Common myeloid progenitor, CD34-positive (primary cell): ENCODE measurements at places on chromosomes 7 and 10.

GRCh38 chr7:8378349-8379019, 54.9 kb upstream of the NXPH1 start:
- DNase-seq = no peak

DNA sequence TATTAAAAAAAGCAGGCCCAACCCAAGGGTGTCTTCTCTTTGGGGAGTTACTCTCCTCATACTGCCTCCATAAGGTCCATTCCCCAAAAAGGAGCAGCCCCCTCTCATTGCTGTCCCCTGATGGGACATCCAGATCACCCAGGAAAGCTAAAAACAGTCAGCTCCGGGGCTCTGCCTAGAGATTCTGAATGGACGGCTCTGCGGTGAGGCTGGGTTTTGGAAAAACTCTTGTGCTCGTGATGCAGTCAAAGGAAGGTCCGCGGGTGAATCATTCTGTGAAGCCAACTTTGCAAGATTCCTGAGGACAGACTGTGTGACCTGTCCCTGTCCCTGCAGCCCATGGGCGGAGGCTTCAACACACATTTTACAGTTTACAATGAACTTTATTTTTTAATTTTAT, 351.5 kb downstream of the TYW1 start:
- DNase-seq = no peak

DNA sequence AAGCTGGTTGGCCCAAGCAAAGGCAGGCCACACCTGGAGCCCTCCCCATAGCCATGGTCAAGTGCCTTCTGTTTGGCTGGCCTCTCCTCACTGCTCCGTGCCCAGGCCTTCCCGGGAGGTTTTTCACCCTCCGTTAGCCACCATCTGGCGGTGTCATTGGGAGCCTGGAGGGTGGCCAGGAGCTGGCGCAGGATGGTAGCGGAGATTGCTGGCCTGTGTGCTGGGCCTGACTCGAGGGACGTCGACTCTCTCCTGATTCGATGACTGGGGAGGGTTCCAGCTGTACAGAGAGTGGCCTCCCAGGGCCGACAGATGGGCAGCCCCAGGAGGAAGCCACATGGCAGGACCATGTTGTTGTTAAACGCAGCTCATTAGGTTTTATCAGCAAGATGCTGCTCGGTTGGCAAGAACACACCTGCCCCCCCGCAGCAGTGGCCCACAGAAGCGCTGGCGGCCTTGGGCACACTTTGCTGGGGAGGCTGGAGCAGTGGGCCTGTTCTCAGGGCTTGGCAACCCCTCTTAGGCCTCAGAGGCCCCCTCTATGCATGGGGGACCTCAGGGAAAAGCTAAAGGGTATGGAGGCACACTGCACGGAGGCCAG, 64.0 kb upstream of the CACUL1 start:
- DNase-seq = no peak

- peak; percentile 70 for DNase-seq
Measured at GRCh38 chr10:89207181-89207800, at the start of gene CH25H. CH25H (minus strand) TSS chr10:89207317; CDS start chr10:89207292, 25 bp downstream.

GRCh38 chr7:14242175-14242574, 252.7 kb upstream of the ETV1 start:
- DNase-seq = no peak

GRCh38 chr7:56007167-56007652, 42.8 kb downstream of the NIPSNAP2 start:
- no peak for DNase-seq

GRCh38 chr7:72416846-72417245, 4.7 kb upstream of the CALN1 start:
- DNase-seq = no peak

GRCh38 chr7:154911411-154911810, 91.5 kb downstream of the PAXIP1 start:
- no peak for DNase-seq

DNA sequence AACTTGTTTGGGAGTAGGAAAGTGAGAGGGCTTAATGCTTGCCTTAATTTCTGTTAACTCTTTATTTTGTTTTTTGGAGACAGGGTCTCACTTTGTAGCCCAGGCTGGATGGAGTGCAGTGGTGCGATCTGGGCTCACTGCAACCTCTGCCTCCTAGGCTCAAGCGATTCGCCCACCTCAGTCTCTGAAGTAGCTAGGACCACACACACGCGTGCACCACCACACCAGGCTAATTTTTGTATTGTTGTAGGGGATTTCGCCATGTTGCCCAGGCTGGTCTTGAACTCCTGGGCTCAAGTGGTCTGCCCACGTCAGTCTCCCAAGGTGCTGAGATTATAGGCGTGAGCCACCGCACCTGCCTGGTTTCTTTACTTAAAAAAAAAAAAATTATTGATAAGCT, 1.9 kb downstream of the PPP2R2D start:
- DNase-seq = no peak

GRCh38 chr10:2791774-2792443, 275.4 kb upstream of the PFKP start:
- DNase-seq = peak; percentile 41

GRCh38 chr7:131040467-131040932, 287.2 kb upstream of the MKLN1 start:
- DNase-seq = peak; percentile 64

DNA sequence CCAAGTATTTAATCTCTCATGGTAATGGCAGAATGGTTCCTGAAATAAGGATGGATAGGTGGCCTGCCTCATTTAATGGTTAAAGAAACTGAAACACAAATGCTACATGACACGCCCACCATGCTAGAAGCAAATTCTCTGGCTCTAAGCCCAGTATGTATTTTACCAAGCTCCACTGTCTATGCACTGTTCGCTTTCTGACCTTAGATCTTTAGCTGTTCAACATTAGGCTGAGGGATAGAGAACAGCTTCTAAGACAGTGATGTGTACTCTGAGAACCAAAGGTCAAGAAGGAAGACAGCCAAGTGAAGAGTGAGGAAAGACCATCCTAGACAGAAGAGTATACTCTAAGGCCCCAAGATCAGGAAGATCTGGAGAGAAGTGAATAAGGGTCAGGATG, 26.6 kb downstream of the FAM3C start:
- DNase-seq = no peak

DNA sequence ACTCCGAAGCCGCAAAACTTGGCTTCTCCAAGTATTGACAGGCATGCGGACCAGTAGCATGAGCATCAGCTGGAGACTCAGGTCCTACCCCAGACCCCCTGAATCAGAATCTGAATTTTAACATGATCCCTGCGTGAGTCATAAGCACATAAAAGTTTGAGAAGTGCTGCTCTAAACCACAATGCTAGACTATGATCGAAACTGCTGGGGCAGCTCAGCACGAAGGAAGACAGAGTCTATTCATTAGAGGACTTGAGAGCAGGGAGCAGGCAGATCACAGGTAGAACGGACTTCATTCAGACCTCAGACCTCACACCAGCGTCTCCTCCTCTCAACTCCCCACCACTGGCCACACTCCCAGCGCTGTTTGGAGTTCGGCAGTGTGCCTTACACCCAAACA, 16.9 kb downstream of the CAMK2G start:
- DNase-seq = peak; percentile 60

GRCh38 chr7:15555381-15555859, 6.4 kb downstream of the AGMO start:
- DNase-seq = no peak

- DNase-seq = no peak
Measured at GRCh38 chr7:136245327-136246004, 268.3 kb upstream of the MTPN start.

GRCh38 chr10:110033701-110034235, 26.0 kb downstream of the ADD3 start:
- no peak for DNase-seq

- no peak for DNase-seq
Measured at GRCh38 chr10:86321568-86321967, 45.0 kb downstream of the GRID1 start.

DNA sequence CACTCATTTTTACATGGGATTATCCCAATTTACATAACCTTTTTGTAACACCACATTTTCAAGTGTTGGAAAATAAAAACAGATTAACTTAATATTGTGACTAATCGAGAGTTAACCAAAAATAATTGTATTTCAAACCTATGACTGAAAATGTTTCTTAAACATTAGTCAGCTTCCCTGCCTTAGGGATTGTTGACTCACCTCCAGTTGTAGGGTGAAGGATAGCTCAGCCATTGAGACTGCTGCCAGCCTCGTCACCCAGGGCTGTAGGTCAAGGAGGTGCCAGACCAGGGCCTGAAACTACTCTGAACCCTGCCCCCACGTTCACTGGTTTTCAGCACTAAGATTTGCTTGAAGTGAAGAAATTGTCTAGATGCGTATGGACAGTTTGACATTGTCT, 351.2 kb downstream of the GFRA1 start:
- DNase-seq = no peak

GRCh38 chr7:137976696-137977095, 25.2 kb downstream of the CREB3L2 start:
- DNase-seq = no peak

GRCh38 chr7:35021445-35021844, 15.8 kb downstream of the DPY19L1 start:
- DNase-seq = no peak

DNA sequence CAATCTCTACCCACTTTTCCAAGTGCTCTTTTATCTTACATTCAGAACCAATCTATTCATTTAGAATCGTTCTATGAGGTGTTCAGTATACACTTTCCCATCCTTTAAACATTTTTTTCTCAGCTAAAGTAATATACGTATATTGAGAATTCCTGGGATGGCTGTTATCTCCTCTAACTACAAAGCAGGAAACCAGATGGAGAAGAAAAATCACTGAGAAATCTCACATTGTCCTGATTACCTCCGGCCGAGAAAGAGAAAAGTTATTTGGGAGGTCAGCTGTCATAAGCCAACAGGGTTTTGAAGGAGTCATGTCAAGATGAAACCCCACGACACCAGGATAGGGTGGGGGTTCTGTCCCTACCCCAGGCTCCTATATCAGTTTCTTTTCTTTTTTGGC, 99.2 kb upstream of the KDM7A start:
- DNase-seq = no peak

DNA sequence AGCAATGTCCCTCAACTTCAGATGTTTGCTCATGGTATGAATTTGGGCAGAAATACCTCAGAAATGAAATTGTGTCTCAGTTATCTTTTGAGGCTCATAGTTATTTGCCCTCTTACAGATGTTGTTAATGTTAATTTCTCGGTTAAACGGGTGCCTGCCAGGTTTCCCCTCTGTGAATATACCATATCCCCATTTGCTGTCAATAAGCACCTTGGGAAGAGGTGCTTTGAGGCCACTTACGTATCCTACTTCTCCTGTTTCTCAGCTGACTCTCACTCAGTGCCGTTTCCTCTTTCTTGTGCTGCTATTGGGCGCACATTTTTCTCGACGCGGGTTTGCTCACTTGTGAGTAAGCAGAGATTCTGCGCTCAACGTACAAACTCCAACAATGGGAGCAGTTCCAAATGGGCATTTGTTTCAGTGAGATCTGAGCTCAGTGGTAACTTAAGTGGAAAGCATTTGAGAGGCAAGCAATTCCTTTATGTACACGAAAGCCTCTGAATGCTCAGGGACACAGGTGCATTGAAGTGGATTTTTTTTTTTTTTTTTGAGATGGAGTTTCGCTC, 34.8 kb upstream of the JAKMIP3 start:
- no peak for DNase-seq

GRCh38 chr10:7296076-7296475, 114.8 kb downstream of the SFMBT2 start:
- no peak for DNase-seq

DNA sequence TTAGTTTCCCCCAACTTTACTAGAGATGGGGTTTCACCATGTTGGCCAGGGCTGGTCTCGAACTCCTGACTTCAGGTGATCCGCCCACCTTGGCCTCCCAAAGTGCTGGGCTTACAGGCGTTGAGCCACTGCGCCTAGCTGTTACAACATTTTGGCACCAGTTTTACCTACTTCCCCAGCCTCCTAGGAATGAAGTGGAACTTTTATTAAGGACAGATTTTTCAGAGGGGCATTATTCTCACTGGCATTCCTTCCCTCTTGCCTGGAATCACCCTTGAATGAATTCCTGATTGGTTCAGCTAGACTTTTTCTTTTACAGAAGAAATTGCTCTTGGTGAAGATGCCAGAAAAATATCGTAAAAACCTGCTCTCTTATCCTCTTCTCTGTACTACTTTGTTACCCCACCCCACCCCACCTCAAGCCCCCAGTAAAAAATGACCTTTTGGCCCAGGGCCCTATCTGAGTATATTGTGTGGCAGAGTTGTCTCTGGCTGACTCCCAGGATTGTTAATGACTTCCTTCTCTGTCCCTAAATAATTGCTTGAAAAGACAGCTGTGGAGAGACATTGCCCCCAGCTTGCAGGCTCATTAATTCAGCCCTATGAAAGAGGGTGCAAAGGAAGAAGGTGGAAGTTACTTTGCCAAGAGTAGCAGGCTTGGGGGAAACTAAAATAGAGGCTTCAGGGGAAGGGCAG, 189.6 kb downstream of the AUTS2 start:
- peak; percentile 19 for DNase-seq

- no peak for DNase-seq
Measured at GRCh38 chr7:125830743-125831142, 901.1 kb upstream of the POT1 start.

DNA sequence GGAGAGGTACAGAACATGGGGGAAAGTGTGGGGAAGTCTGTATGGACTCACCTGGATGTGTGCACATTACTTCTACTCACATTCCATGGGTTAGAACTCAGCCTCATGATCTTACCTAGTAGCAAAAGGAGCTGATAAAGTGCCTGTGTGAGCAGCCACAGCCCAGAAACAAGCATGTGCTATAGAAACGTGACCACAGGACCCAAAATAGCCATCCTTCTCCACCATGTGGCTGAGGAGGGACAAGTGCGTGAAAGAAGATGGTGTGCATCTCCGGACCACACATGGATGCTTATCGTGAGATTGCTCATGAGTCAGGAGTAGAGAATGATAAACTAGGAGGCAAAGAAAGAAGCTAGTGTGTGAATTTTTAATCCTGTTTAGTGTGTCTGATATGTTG, 336.4 kb upstream of the PLXDC2 start:
- DNase-seq = no peak

DNA sequence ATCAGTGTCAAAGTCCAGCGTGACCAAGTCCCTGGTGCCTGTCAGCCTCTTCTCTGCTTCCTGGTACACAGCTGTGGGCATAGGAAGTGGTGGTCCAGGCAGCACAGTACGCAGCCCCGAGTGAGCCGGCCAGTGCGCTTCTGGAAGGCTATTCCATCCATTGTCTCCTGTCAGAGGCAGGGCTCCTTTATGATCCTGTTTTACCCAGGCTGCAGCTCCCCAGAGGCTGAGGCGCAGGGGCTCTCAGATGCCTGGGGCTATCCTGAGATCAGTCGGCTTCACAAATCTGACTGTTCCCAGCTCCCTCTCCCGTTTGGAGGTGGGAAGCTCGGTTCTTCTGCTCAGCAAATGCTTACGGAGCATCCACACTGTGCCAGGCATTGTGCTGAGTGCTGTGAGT, 70.3 kb downstream of the LANCL2 start:
- no peak for DNase-seq

GRCh38 chr10:114678820-114679219, 20.7 kb upstream of the ABLIM1 start:
- no peak for DNase-seq

- DNase-seq = no peak
Measured at GRCh38 chr10:103021900-103022293, 103.8 kb downstream of the CNNM2 start.
